Adrenal gland (tissue), 19 donors: ENCODE measurements at places on chromosomes 2 and 18. TPM values are rescaled to one million over a fixed set of nuclear protein-coding genes. Genes with fewer than 3 reads are reported as not detected.

Gene ANKRD23
- polyA plus RNA-seq: 1.5 TPM

Gene DQX1
- polyA plus RNA-seq: 0.32 TPM

Gene DNAJC5G
- polyA plus RNA-seq: 2.9 TPM

Gene CD8A
- 1.9 TPM for polyA plus RNA-seq

Gene CENPA
- 1.1 TPM for polyA plus RNA-seq

Gene LRRC30
- not detected for polyA plus RNA-seq

Gene ARHGAP25
- polyA plus RNA-seq: 8.5 TPM

Gene BOLL
- not detected for polyA plus RNA-seq

Gene ERICH2
- polyA plus RNA-seq: 1.5 TPM

Gene ATP9B
- 16.6 TPM for polyA plus RNA-seq

Gene ALPG
- not detected for polyA plus RNA-seq

Gene CCNYL1
- polyA plus RNA-seq: 3.9 TPM

Gene TNS1
- 122 TPM for polyA plus RNA-seq

Gene VRK2
- polyA plus RNA-seq: 11.4 TPM

Gene NEU2
- polyA plus RNA-seq: not detected
